Activated CD8-positive, alpha-beta memory T cell treated with anti-CD3 and anti-CD28 coated beads, Interleukin-2, amount 50 U/mL, for 48 hours (primary cell): ENCODE measurements at places on chromosomes 7 and 10.

- DNase-seq, result no peak
Measured at GRCh38 chr10:91682912-91683311, 50.0 kb upstream of the PPP1R3C start.

- no peak for DNase-seq
Measured at GRCh38 chr7:155277385-155277994, 20.2 kb upstream of the INSIG1 start.

- no peak for DNase-seq
Measured at GRCh38 chr10:6217611-6218010, 14.9 kb downstream of the PFKFB3 start.

DNA sequence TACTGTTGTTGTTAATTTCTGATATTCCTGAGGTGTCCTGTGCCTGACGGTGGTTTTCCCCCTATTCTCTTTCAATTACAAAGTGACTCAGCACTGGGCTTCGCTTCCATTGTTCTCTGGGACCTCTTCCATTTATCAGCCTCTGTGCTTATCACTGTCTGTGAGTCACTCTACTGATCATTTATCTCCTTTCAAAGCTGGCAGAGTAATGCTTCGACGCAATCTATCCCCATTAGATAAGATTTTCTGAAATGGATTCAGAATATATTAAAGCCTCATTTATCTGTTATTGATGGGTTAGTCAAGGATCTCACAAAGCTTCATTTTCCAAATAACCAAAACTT is 679.2 kb downstream of the SDK1 start:
- no peak for DNase-seq

GRCh38 chr7:12249706-12250105 is 38.6 kb downstream of the TMEM106B start:
- DNase-seq, result no peak

DNA sequence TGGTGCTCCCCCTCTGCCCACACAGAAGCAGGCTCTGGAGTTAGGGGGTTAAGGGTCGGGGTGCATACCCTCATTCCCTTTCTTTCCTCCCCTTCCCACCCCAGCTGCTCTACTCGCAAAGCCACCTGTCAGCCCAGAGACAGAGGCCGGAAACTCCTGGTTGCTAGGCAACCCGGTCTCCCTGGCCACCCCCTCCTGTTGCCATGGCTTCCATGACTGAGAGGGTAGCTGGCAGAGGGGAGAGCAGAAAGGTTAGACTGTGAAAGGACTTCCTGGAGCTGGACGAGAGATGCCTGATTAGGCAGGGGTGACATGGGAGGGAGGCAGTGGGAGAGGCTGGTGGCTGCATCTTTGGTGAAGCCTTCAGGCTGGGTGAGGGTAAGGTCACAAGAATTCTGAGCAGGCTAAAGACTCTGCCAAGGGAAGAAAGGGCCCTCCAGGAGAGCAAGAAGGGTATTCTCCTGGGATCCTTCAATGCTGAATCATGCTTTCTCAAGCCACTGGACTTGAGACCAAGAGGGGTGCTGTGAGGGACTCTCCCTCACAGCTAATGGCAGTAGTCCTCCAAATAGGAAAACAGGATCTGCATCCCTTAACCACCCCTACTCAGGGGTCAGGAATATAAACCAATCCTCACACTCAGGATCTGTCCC is 5.4 kb downstream of the PSD start:
- peak; percentile 71 for DNase-seq

- DNase-seq, result peak; percentile 32
Measured at GRCh38 chr10:130222381-130222780, 86.2 kb downstream of the GLRX3 start.

DNA sequence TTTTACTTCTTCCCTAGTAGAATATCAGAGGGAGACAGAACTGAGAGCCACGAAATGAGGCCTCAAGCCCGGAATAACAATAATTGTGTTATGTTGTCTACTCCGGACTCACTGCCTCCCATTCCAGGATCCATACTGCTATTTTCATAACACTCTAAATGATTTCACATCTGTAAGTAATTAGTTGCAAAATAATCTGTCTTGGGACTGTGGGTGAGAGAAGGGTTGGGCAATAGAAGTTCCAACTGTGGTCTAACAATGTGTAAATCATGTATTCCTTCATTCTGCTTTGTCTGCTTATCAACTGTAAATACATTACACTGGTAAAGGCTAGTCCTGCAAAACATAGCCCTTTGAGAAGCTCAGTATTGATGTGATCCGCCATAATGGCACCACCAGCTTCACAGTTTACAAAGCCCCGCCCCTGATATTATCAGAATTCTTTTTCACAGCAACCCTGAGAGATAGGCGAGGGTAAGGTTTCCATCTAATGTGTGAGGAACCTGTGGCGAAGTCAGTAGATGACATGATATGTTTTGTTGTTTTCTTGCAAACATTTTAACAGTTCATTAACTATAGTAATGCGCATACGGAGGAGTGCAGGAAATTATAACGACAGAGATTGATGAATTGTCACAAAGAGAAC is 265.7 kb upstream of the BMPER start:
- DNase-seq, result no peak

DNA sequence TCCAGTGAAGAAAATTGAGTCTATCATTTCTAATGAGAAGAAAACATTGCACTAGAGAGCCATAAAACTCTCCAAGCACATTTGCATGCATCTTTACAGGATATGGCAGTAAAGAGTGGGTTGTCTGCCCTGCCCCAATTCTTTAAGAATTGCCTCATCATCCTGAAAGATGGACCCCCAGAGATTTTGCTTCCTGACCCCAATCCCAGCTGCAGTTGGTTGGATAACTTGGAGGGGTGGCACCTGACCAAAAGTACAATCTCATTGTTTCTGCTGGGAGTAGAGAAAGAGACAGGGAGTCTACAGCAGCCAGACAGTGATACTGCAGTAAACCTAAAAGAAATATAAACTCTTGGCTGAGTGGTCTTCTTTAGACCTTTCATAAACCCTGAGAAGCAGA is 49.1 kb upstream of the ADCY1 start:
- no peak for DNase-seq

- no peak for DNase-seq
Measured at GRCh38 chr10:62195675-62195926, 73.0 kb downstream of the RTKN2 start.

DNA sequence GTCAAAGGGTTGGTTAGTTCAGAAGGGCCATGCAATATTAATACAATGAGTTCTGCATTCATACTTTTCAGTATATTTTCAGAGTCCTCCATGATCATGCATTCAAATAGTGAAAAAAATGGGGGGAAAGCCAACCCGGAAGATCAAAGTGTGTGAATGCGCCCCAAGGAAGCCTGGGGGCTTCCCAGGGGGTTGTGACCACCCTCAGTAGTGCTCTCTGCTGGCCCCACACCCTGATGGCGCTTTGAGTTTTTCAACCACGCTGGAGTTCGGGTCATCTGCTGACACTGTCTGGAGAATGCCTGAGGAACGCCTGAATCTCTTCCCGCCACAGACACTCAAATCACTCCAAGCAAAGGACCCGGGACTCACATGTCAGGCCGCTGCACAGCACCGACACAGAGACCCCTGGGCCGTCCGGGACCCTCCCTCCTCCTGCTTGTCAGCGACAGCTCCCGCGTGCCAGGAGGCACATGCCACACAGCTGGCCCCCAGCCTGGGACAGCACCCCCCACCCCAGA is 1.0 kb downstream of the TNS3 start:
- DNase-seq, result no peak

DNA sequence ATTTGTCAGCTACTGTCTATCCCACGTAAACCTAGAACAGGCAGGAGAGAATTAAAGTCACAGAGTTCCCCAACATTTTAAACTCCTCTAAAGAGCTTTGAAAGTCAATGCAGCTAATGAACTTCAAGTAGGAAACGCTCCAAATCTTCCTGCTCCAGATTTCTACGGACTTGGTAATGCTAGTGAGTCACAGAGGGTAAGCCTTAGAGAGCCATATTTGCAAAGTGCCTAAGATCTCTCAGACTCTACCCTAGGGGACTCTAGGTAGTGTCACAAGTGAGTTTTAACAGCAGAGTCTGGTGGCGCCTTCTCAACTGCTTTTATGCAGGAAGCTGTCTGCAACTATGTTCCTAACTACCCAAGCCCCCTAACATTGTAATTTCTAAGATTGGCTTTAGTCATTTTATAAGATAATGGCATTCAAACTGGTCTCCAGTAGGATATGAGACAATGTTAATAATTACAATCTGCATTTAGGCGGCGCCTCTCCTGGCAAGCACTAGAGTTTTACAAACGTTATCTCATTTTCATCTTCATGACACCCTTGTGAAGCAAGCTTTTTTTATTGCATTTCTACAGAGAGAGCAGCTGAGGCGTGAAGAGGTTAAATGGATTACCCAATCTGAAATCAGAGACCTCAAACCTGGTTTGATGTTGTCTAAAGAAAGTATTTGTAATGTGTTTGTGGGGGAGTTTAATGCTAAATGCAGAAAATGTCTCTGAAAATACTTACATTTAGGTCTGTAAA is 22.0 kb upstream of the FZD1 start:
- no peak for DNase-seq

- no peak for DNase-seq
Measured at GRCh38 chr10:22341190-22341925, 3.9 kb upstream of the SPAG6 start.

DNA sequence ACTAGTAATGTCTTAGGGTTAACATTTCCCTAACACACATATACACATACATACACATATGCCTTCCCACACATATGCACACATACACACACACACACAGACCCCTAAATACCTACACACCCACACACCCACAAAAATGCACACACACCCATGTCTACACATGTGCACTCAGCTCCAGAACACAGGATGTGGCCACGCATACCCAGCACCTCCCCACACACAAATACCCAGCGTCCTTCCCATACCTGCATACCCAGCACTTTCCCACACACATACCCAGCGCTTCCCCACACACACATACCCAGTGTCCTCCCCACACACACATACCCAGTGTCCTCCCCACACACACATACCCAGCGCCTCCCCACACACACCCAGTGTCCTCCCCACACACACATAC is 534.9 kb downstream of the DNAJB6 start:
- DNase-seq, result no peak

- peak; percentile 71 for DNase-seq
Measured at GRCh38 chr10:102451105-102451969, at the start of gene C10orf95. TSS of gene C10orf95 (minus strand) at chr10:102451543. CDS start at chr10:102451093, 450 bp downstream.

DNA sequence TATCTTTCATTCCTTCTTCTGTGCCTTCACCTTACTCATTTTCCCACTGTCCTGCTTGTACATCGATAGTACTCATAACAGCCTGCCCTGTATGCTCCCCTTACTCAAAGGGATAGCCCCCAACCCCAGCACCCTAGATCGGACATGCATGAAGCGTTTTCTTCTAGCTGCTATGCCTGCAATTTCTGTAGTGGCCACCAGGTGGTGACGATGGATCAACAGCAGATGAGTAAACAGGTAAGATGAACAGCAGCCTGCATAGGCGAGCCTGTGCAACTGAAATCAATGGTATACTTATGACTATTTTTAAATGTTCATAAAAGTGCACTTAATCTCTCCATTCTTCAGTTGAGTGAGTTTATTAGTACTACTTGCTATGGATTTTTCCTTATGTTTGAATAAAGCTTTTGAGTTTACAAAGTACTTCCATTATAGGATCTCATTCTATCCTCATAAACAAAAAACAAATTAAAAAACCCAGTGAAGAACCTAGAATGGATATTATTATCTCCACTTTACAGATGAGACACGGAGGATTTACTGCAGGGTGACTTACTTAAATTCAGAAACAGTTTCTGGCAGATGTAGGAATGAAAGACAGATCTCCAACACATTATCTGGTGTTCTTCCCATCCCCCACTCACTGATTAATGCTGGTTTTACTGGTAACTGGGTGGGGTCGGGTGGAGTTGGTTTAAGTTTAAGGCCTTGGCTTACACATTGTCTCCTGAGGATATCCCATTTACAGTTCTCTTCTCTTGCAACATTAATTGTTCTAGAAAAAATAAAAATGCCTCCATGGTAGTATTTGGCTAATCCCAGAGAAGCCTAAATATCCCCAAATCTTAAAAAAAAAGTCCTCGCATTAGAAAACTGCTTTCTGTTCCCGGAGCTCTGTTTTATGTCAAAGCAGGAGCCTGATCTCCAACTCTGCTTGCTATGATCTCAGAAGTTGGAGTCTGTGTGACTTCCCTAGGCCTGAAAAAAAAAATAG is 222.1 kb downstream of the GLI3 start:
- DNase-seq, result peak; percentile 69

GRCh38 chr7:103810112-103810744 is 179.2 kb downstream of the RELN start:
- DNase-seq, result no peak

DNA sequence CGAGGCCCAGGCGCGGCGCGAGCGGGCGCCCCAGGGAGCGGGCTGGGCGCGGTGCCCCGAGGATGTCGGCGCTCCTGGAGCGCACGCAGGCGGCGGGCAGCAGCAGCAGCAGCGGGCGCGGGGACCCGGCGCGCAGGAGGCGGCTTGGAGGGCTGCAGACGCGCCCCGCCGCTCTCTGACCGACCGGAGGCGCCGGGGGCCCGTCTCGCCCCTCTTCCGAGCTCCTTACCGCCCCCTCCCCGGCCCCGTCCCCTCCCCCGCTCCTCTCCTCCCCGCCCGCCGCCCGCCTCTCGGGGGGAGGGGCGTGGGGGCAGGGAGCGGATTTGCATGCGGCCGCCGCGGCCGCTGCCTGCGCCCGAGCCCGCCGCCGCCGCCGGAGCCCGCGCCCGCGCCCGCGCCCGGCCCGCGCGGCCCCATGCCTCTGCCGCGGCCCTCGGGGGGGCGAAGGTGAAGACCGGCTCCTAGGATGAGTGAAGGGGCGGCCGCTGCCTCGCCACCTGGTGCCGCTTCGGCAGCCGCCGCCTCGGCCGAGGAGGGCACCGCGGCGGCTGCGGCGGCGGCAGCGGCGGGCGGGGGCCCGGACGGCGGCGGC is at the start of gene NRG3:
TSS of gene NRG3 (plus strand) at position 320 of the 592 bp plus-strand sequence.
- DNase-seq, result no peak
